ENCODE measurements at places on chromosomes 3 and 15.

GRCh38 chr3:25257026-25257425, 171.0 kb upstream of the RARB start:
- peak; percentile 10 for DNase-seq

GRCh38 chr15:51263116-51263515, 75.3 kb downstream of the CYP19A1 start:
- DNase-seq: no peak

- DNase-seq: no peak
Observed at GRCh38 chr15:55235546-55236036, 38.9 kb upstream of the RSL24D1 start.

DNA sequence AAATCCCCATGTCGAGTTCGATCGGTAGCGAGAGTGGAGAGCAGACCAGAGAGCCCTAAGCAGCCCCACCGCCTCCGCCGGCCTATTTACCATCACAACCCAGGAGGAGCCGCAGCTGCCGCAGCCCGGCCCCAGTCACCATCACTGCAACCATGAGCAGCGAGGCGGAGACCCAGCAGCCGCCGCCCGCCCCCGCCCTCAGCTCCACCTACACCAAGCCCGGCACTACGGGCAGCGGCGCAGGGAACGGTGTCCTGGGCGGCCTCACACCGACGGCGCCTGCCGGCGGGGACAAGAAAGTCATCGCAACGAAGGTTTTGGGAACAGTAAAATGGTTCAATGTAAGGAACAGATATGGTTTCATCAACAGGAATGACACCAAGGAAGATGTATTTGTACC, 89.5 kb upstream of the TPM1 start:
- DNase-seq: no peak

- DNase-seq: no peak
Observed at GRCh38 chr15:101239724-101240136, 12.1 kb downstream of the CHSY1 start.

- DNase-seq: peak; percentile 54
Observed at GRCh38 chr15:101018016-101018415, 98.9 kb downstream of the LRRK1 start.

DNA sequence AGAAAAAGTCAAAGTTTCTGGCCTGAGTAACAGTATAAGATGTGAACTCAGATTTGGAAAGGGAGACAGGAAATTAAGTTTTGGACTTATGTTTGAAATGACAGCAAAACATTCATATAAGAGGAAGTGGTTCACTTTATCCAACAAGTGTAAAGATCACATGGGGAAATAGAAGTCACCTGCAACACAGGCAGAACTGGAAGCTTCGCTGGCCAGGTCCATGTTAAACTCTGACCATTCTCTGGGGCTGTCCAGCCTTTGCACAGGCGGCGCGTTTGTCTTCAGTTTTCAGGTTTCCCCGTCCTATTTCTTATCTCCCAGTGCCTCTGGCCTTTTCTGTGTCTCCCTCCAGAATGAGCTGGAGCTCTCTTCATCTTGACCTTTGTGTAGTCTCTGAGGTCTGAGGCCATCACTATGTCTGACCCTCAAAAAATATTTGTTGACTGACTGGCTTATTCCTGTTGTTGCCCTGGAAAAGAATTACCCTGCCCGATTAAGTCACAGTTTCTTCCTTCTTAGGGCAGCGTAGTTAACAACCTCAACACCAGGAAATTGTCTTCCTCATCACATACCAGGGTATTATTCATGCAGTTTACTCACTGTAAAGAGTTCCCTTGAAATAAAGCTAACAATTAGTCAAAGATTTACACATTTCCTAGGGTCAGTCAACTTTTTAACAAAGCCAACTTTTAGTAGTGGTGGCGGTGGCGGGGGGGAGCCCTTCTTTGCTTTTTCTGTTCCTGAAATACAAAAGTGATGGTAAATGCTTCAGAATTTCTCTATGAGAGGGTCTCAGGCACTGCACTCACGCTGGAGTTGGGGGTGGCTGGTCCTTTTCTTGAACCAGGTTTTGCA, 959 bp upstream of the RASA2 start:
- peak; percentile 84 for DNase-seq

DNA sequence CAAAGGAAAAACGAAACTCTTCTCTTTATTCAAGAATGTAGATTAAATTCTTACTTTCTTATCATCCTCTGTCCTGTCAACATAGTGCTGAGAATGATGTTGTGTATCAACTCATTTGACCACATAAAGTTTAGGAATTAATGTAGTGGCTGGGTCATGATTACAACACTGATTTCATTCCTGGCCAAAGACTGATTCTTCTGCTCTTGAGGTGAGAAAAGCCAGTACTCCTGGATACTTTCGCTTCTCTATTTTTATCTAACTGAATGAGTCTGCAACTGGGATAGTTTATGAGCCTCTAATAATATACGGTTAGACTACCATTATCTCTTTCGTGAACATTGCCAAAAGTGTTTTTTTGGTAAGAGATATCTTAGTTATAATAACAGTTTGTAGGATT, 173.0 kb downstream of the LPP start:
- DNase-seq: no peak

- no peak for DNase-seq
Observed at GRCh38 chr3:50628601-50629000, 11.7 kb downstream of the MAPKAPK3 start.

- DNase-seq: peak; percentile 98
Observed at GRCh38 chr15:73950831-73951561, 24.7 kb downstream of the LOXL1 start.

DNA sequence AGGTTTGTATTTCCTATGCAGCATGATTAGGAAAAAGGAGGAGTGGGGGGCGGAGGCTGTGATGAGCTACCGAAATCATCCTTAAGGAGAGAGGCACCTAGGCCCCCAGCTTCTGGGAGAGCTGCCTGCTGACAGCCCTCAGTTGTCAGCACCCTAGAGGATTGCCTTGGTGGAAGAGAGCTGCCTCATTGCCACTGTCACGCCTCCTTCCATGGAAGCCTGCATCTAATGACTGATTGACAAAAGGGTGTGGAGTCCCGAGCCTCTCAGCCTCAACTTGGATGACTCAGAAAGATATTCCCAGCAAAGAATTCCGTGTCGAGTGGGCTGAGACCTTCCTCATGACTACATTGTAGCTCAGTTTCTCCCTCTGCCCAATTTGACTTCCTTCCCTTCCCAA, 320.4 kb upstream of the PROK2 start:
- peak; percentile 41 for DNase-seq

DNA sequence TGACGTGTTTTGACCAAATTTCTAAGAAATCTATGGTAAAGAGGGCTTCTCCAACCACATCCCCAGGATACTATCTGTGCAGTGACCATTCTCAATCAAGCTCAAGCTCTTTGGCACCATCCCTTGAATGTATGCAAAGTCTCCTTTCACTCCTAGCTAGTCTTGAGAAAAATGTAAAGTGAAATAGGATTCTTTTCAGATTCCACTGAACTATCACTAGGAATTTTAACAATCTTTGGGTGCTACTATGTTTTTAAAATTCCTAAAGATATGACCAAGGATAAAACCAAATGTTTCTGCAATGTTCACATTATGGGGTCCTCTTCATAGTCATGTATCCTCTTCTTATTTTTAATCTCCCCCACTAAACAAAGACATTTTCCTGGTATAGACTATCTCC, 107.8 kb downstream of the TMCO5A start:
- no peak for DNase-seq

- peak; percentile 21 for DNase-seq
Observed at GRCh38 chr3:120753810-120754209, 11.3 kb downstream of the GTF2E1 start.

DNA sequence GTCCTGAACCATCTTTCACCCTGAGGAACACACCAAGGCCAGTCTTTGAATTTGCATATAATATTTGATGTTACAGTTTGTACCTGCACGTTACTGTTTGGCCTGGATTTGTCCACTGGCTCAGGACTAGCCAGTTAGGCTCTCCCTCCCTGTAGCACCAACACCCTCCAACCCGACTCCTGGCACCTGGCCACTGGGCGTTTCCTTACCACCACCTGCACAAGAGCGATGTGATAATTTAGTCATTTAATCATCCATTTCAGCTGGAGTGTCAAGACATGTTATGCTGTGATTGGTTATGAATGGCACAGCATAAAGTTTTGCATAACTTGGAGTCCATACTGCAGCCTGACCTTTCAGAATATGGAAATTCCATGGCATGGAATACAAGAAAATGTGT, 242.4 kb downstream of the KCNMB2 start:
- DNase-seq: no peak

DNA sequence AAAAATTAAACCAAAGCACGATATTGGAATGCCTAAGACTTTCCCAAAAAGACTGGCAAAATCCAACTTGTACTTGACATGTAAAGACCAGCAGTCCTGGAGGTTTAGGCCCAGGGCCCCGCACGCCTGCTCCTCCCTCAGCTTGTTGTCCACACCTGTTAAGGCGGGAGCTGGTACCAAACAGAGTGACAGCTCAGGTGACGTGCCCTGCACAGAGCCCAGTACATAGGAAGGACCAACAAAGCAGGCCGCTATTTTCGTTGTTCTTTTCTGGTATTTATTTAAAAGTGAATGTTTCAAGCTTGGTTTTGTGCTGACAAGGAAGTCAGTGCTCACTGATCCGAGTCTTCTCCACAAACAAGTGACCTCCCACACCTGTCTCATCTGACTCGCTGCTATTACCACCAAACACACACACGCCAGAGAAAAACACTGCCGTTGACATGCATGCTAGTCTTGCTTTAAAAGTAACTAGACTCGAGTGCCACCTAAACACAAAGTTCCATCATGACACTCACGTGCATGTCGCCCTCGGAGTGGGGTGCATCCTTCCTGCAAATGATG, 50.2 kb downstream of the HERC2 start:
- DNase-seq: no peak

GRCh38 chr3:156209631-156210335, 89.4 kb downstream of the KCNAB1 start:
- no peak for DNase-seq

GRCh38 chr15:68103603-68104002, 49.5 kb downstream of the PIAS1 start:
- DNase-seq: no peak

DNA sequence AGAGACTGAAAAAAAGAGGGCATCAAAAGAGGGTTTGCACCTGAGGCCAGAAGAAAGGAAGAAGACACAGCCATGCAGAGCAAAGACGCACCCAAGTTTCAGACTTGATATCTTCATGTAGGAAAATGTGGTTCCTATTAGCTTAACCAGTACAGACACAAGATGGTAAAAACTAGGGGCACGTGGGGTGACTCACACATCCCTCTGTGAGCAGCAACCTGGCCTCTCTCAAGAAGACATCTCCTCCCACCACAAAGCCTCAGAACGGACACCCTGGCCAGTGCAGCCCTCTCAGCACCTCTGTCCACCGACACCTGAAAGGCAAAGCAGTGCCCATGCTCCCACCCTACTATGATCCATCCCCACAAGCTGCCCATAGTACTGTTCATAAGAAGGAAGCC, 33.3 kb downstream of the GLB1 start:
- DNase-seq: peak; percentile 88

DNA sequence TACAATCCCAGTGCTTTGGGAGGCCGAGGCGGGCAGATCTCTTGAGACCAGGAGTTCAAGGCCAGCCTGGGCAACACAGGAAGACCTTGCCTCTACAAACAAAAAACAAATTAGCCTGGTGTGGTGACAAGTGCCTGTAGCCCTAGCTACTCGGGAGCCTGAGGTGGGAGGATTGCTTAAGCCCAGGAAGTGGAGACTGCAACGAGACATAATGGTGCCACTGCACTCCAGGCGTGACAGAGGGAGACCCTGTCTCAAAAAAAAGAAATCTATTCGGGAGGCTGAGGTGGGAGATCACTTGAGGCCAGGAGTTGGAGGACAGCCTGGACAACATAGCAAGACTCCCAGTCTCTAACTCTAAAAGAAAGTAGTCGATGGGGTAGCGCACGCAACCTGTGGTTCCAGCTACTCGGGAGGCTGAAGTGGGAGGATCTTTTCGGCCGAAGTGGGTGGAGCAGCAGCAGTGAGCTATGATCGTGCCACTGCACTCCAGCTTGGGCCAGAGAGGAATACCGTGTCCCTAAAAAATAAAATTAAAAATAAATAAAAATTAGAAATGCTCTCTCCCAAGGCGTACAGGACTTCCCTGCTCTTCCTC, 775 bp downstream of the C3orf33 start:
- peak; percentile 40 for DNase-seq

DNA sequence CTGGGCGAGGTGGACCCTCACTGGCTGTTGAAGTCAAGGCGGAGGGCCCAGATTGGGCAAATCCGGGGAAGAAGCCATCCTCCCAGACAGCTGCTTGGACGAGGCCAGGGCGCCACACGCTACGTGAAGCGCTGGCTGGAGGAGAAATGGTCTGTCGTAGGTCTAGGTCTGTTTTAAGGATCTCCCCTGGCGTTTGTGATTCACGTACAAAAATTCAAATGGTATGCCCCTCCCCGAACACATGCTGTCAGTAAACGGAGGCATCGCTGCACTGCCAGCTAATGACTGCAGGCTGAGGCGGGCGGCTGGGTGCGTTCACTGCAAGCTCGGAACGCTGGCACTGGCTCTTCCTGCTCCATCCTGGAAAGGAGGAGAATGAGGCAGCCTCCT, 69.9 kb downstream of the EPHB3 start:
- DNase-seq: no peak
